ENCODE measurements at places on chromosomes 2 and 18. TPM values are rescaled to one million over a fixed set of nuclear protein-coding genes. Genes with fewer than 3 reads are reported as not detected.

Gene ERMN
- total RNA-seq: 11.9 TPM

Gene CLEC4F
- not detected for total RNA-seq

Gene KCTD1
- 4.1 TPM for total RNA-seq

Gene ERICH2
- total RNA-seq: not detected

All from B cell (primary cell).